ENCODE measurements at places on chromosomes 6 and 20.

DNA sequence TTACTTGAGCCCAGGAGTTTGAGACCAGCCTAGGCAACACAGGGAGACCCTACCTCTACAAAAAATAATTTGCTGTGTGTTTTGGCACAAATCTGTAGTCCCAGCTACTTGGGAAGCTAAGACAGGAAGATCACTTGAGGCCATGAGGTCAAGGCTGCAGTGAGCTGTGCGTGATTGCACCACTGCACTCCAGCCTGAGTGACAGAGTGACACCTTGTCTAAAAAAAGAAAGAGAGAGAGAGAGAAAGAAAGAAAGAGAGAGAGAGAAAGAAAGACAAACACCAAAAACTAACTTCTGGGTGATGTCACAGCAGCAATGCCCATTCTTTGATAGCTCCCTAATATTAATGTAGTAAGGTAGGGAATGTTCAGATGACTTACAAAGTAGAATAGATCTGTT, 20.4 kb downstream of the USP49 start:
- no peak for DNase-seq

DNA sequence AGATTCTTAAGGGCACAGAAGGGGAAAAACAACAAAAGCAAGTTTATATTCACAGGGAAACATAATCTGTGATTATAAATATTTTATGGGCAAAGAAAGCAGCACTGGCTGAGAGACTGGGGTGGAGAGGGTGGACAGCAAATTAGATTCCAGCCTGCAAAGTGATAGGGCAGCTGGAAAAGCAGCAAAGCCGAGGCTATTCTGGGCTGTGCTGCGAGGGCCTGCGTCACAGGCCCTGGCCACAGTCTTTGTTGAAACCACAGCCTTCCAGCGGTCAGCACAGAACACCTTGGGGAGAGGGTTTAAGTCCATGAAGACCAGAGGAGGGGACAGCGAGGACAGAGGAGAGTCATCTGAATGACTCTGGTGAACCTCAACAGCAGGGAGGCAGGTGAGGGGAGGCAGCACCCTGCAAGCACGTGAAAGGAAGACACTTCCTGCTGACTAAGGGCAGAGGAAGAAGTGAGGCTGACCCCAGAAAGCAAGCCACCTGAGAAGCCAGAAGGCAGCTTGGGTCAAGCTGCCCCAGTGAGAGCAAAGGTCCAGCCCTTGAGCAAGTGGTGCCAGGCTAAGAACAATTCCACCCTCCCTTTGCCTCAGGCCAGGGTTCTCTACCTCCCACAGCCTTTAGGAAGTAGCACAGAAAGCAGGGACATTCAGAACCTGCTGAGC, 17.1 kb downstream of the MRPL14 start:
- DNase-seq, result no peak

- no peak for DNase-seq
Measured at GRCh38 chr20:61129311-61129710, 122.8 kb upstream of the CDH4 start.

GRCh38 chr6:14540276-14540675, 422.7 kb downstream of the CD83 start:
- DNase-seq, result no peak

GRCh38 chr6:135870722-135871121, 19.2 kb downstream of the PDE7B start:
- DNase-seq, result no peak

- DNase-seq, result no peak
Measured at GRCh38 chr6:125754566-125754965, 5.1 kb downstream of the HEY2 start.

DNA sequence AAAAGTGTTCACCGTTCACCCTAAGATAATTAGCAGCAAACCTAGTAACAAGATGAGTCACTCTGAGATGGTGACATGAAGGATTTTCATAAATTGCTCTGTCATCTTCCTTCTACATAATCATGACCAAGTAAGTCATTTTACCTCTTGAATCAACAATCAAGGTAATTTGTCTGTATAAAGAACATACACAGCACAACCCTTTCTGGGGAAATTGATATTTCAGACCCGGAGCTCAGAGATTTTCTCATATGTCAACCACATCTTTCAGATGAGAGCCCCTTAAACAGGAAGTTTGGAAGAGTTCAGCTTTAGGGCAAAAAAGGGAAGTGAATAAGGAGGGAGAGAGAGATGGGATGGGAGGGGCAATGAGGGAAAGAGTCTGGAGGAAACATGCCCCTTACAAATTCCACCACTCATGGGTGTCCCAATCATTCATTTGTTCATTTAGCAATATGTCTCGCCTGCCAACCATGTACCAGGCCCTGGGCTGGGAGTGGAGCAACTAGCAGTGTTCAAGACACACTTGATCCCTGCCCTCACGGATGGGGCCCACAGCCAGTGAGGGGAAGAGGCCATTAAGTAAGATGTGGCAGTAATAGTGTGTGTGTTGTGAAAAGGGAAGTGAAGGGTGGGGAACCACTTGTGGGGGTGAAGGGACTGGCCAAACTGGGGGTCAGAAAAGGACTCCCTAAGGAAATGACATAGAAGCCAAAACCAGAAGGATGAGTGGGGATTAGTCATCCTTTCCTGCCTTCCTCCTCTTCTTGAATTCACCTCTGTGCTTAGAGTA, 190.9 kb downstream of the MAFB start:
- no peak for DNase-seq

GRCh38 chr6:33204165-33204414, 365 bp upstream of the HSD17B8 start:
- no peak for DNase-seq

- no peak for DNase-seq
Measured at GRCh38 chr20:48150568-48150967, 365.3 kb upstream of the SULF2 start.

- DNase-seq, result no peak
Measured at GRCh38 chr20:53852014-53852413, 218.4 kb downstream of the BCAS1 start.

DNA sequence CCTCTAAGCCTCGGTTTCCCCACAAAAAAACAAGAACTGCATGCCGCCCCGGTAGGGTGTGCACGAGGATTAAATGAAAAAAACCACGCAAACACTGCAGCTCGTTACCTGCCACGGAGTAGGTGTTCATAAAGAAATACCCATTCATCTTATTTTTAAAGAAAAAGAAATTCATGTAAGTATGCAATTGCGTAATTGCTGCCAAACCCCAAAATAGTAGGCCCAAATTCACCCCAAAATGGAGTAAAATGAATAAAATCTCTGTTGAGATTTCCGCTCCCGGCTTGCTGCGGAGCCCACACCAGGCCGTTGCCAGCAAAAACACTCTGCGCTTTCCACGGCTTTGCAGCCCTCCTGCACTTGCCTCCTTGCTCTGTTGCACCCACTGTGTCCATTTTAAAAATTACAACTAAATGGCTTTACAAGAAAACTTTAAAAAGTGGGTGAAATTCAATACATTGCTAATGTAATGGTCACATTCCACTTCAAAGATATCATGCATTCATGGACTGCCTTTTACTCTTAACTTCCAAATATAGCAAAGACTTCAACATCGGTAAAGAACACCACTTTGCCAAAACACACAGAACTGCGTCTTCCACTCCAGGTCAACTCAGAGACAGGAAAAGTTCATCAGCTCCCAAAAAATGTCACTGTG, 125.0 kb downstream of the ZMYND8 start:
- DNase-seq, result no peak

DNA sequence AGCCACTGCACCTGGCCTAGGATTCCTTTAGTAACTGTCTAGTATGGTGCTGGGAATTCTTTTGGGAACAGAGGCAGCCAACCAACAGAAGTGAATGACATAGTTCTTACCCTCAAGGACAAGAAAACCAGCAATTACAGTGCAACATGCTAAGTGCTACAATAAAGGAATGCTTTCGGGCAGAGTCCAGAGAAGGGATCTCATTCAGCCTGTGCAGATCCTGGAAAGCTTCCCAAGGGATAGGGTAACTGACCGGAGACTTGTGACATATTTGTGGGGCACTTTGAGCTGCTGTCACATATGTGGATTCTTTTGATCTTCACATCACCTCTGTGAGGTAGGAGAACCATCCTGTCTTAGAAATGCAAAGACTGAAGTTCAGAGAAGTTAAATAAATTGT, 46.8 kb downstream of the C6orf15 start:
- DNase-seq, result no peak

GRCh38 chr6:89148016-89148750, 2.3 kb downstream of the PM20D2 start:
- peak; percentile 30 for DNase-seq

DNA sequence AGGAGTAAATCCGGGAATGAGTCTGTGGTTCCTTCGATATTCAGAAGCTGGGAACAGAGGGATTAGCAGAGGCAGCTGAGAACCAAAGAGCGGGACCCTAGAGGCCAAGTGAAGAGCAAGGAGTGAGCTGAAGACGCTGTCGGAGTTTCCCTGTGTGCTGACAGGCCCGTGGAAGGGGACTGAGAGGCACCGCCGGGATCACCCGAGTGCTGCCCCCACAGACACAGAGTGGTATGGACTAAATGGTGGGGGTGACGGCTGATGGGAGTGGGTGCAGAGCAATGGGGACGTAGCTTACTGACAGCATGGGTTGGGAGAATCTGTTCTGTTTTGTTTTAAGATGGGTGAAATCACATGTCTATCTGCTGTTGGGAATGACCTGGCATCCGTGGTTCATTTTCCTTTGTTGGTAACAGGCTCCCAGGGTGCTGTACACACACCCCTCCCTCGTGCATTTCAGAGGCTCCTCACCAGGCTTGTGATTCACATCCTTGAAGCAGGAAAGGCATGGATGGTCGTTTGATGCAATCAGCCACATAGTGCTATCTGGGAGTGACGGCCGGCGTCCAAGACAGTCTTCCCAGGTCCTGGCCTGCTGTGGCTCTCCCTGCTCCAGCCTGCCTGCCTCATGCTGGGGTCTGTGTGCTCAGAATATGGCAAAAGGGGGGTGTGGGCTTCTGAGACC, 97.4 kb downstream of the THBS2 start:
- DNase-seq, result no peak

DNA sequence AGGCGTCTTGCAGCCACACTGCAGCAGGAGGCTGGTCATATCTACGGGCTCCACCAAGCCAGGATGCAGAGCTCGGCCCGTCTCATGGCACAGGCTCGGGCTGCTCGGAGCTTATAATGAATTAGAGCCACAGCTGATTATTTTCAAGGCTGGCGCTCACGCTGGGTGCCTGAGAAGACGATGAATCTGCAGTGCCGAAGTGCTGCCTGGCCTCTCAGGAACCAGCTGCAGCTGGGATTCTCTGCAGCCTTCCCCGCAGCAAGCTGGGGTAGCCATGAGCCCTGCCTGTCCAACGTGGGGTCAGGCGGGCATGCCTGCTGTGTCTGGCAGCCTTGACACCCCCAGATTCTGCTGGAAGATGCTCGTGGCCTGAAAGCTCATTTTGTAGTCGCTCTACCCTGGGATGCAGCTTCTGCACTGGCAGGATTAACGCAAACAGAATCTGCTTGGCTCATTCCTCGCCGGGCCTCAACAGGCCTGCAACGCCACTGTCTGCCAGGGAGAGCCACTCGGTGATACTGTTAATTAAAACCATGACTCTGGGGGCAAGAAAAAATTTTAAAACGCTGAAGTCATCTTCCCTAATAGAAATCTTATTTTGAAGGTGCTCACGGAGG, 104.3 kb downstream of the CDH26 start:
- no peak for DNase-seq

DNA sequence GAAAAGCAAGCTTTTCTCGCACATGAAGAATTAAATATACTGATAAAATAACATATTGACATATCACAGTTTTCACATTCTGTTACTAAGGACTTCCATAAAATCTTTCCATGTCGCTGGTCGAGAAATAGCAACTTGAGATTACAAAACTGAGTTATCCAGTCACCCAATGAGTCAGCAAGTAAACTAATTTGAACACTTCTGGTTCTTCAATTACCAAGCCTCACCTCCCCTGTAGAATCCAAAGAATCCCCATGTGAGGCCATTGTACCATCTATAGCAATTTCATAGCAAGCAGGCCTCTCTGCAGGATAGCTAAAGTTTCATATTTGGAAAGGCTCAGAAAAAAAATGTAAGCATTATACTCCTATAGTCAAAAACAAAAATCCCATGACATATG, 87.3 kb downstream of the PKHD1 start:
- no peak for DNase-seq

GRCh38 chr6:6486595-6486994, 101.9 kb upstream of the LY86 start:
- DNase-seq, result no peak

DNA sequence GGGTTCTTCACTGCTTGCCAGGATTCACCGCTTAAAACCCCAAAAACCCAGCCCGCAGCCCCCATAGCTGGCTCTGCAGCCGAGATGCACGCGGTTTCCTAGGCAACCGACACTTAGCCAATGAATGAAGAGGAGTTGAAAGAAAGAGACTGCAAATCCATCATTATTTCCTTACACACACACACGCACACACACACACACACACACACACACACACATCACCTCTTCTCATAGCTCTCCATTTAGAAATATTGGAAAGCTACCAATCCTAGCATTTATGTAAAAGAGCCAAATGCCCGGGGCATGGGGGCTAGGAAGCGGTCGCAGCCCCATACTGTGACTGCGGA, 3.4 kb upstream of the TUBB2B start:
- no peak for DNase-seq

- no peak for DNase-seq
Measured at GRCh38 chr6:139518556-139519091, 144.2 kb upstream of the CITED2 start.

- no peak for DNase-seq
Measured at GRCh38 chr20:48478370-48478769, 349.4 kb downstream of the PREX1 start.

- DNase-seq, result no peak
Measured at GRCh38 chr6:135185483-135185882, 4.4 kb downstream of the MYB start.

DNA sequence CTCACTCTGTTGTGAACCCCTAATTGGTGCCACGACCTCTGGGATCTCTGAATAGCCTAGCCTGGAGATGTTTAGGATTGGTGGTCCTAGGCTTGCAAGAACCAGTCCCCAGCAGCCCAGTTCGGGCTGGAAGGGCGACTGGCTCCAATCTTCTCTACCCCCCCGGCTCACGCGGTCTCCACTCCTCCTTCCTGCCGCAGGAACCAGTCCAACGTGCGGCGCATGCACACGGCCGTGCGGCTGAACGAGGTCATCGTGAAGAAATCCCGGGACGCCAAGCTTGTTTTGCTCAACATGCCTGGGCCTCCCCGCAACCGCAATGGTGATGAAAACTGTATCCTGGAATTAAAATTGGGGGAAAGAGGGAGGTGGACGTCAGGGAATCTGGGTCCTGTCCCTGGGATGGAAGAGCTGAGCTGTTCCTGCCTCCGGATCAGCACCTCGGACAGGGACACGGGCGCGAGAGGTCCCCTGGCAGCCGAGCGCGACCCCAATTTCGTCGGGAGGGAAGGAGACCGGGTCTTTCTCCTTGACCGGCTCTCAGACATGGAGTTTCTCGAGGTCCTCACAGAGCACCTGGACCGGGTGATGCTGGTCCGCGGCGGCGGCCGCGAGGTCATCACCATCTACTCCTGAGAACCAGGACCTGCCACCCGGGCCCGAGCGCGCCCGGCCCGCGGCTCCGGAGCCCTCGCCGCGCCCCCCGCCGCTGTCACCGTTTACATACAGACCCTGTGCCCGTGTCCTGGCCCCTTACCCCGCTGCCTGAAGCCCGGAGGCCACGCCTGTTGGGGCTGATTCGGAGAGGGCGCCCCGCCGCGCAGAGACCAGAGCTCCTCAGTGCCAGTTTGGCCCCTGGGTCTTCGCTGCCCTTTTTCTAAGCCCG, 28.2 kb downstream of the SLC12A5 start:
- no peak for DNase-seq
